ENCODE measurements at places on chromosomes 2 and 18. TPM values are rescaled to one million over a fixed set of nuclear protein-coding genes. Genes with fewer than 3 reads are reported as not detected.

Gene UGT1A3
- total RNA-seq = not detected

Gene CACNB4
- total RNA-seq = 21.0 TPM

Gene ERBB4
- 6.3 TPM for total RNA-seq

Gene AOX1
- total RNA-seq = 26.0 TPM

Gene ING5
- 47.3 TPM for total RNA-seq

Gene SLC66A2
- total RNA-seq = 73.9 TPM

Gene PCARE
- total RNA-seq = 0.43 TPM

Gene SPDYA
- 1.4 TPM for total RNA-seq

Gene CIB4
- total RNA-seq = not detected

Gene TMEM200C
- under 0.01 TPM for total RNA-seq

Gene RPL31
- 451 TPM for total RNA-seq

Gene CYS1
- total RNA-seq = 3.6 TPM

Gene PDE11A
- total RNA-seq = 0.33 TPM

Gene PLGLB1
- 0.88 TPM for total RNA-seq

Gene ABCA12
- 0.10 TPM for total RNA-seq

Gene MPP4
- 0.14 TPM for total RNA-seq

Gene ST8SIA5
- total RNA-seq = not detected

Gene RAMP1
- 14.4 TPM for total RNA-seq

Gene SKOR2
- total RNA-seq = not detected
